ENCODE measurements at places on chromosomes 11 and 22. TPM values are rescaled to one million over a fixed set of nuclear protein-coding genes. Genes with fewer than 3 reads are reported as not detected.

The WNT11 gene
- 1.9 TPM for total RNA-seq

- H3K27me3 ChIP-seq = no peaks in the 10 kb centered on the region
- H3K4me3 ChIP-seq = peak overlapping the region; percentile 97
- H3K4me1 ChIP-seq = peaks cover 47% of the 10 kb centered on the region
- peaks cover 10% of the 10 kb centered on the region for H3K36me3 ChIP-seq
- DNase-seq = no peak
- H3K27ac ChIP-seq = peak overlapping the region; percentile 99
These were observed 670 bp downstream of the MYEOV start for GRCh38 chr11:69294571-69295078.

DNA sequence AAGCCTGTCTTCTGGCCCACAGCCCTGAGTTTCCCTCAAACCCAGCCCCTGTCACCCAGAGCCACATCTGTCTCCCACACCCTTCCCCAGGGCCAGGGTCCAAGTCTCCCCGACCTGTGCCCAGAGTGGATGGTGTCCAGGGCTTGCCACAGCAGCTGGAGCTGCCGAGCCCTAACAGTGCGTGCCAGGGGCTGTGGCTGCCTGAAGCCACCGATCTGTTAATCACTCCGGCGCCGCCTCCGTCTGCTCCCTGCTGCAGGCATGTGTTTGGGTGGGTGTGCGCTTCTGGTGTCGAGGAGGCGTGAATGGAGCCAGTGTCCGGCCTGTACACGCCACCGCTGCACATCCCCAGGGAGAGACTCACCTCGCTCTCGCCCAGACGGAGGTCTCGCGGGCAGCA is 26.1 kb downstream of the SHISAL1 start:
- H3K27me3 ChIP-seq = peaks cover 12% of the 10 kb centered on the region
- H3K4me1 ChIP-seq = peaks cover 2% of the 10 kb centered on the region
- no peaks in the 10 kb centered on the region for H3K36me3 ChIP-seq
- DNase-seq = no peak

- H3K27me3 ChIP-seq = no peaks in the 10 kb centered on the region
- no peaks in the 10 kb centered on the region for H3K36me3 ChIP-seq
- no peaks in the 10 kb centered on the region for H3K4me1 ChIP-seq
- no peak overlapping the region for H3K27ac ChIP-seq
These were observed 43.0 kb downstream of the BTG4 start for GRCh38 chr11:111469200-111469599.

GRCh38 chr22:42439821-42440674 is 7.8 kb upstream of the NFAM1 start:
- H3K4me3 ChIP-seq = no peak overlapping the region
- H3K36me3 ChIP-seq = no peaks in the 10 kb centered on the region
- DNase-seq = no peak
- no peak overlapping the region for H3K27ac ChIP-seq
- peaks cover 11% of the 10 kb centered on the region for H3K4me1 ChIP-seq

The TUBGCP6 gene
- total RNA-seq = 38.6 TPM

The PHF21B gene
- not detected for total RNA-seq

DNA sequence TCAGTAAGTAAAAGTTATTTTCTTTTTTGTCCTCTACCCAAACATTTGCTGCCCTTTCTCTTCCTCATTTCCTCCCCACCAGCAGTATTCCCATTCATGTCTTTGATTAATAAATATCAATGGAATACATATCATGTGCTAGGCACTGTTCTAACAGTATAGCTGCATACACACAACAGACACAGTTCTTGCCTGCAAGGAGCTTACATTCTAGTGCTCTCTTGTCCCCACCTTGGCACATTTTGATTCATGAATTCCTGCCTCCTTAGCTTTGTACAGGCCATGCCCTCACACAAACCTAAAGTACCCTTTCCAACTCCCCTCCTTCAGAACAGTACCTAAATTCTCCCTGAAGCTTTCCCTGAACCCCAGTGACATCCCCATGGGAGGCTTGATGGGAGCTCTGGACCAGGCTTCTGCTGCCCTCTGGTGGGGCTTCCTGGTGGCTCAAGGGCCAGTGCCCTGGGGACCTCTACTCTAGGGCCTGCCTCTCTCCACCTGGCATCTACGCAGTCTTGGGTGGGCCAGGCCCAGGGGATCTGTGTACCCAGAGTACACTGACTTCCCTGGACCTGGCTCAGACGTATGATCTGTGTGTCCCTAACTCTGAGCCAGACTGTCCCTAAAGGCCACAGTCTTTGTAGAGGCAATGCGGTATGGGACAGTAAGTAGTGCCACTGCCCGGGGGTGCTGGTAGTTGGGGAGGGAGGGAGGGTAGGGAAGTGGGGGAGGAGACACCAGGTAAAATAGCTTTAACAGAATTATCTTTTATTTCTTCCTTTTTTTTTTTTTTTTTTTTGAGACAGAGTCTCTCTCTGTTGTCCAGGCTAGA is 14.1 kb downstream of the RPS13 start:
- no peaks in the 10 kb centered on the region for H3K36me3 ChIP-seq
- H3K4me1 ChIP-seq = no peaks in the 10 kb centered on the region
- H3K27ac ChIP-seq = no peak overlapping the region
- DNase-seq = peak; percentile 42
- H3K4me3 ChIP-seq = no peak overlapping the region

GRCh38 chr11:91041626-91042025 is 818.8 kb upstream of the CHORDC1 start:
- no peaks in the 10 kb centered on the region for H3K4me1 ChIP-seq
- no peak overlapping the region for H3K27ac ChIP-seq
- DNase-seq = no peak
- no peak overlapping the region for H3K4me3 ChIP-seq
- no peaks in the 10 kb centered on the region for H3K36me3 ChIP-seq

- no peaks in the 10 kb centered on the region for H3K4me1 ChIP-seq
- H3K27me3 ChIP-seq = no peaks in the 10 kb centered on the region
- no peak overlapping the region for H3K27ac ChIP-seq
- no peak for DNase-seq
These were observed 176.5 kb upstream of the UBASH3B start for GRCh38 chr11:122478986-122479385.

The SHANK2 gene
- 16.9 TPM for total RNA-seq

The FAM180B gene
- not detected for total RNA-seq

DNA sequence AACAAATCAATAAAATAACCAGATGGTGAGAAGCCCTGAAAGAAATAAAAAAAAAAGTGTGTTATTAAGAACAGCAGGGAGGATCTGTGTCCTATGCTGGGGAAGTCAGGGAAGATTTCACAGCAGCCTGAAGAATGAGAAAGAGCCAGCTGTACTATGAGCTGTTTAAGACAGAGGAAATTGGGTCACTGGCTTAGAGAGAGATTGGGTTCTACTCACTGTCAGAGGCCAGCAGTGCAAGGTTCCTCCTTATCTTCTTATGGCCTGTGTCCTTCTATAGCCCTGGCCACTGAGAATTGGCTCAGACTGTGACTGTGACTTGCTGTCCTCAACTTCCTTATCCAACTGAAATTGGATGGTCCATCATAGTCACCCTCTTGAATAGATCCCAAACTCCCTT is 54.8 kb upstream of the FDX1 start:
- H3K4me3 ChIP-seq = no peak overlapping the region
- DNase-seq = no peak
- no peaks in the 10 kb centered on the region for H3K27me3 ChIP-seq
- H3K36me3 ChIP-seq = no peaks in the 10 kb centered on the region

DNA sequence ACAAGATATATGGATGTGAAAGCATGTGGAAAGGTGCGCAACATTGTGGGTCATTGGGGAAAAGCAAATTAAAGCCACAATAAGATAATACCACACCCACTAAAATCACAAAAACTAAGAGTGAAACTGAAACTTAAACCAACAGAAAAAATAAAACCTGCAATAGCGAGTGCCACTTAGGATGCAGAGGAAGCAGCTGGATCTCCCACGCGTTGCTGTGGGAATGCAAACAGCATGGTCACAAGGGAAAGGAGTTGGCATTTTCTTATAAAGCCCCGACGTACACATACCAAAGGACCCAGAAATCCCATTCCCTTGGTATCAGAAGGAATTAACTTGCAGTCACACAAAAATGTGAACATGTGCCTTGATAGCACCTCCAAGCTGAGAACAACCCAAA is 712.0 kb downstream of the TBC1D22A start:
- H3K36me3 ChIP-seq = no peaks in the 10 kb centered on the region
- H3K27ac ChIP-seq = no peak overlapping the region
- no peak overlapping the region for H3K4me3 ChIP-seq
- H3K4me1 ChIP-seq = no peaks in the 10 kb centered on the region

DNA sequence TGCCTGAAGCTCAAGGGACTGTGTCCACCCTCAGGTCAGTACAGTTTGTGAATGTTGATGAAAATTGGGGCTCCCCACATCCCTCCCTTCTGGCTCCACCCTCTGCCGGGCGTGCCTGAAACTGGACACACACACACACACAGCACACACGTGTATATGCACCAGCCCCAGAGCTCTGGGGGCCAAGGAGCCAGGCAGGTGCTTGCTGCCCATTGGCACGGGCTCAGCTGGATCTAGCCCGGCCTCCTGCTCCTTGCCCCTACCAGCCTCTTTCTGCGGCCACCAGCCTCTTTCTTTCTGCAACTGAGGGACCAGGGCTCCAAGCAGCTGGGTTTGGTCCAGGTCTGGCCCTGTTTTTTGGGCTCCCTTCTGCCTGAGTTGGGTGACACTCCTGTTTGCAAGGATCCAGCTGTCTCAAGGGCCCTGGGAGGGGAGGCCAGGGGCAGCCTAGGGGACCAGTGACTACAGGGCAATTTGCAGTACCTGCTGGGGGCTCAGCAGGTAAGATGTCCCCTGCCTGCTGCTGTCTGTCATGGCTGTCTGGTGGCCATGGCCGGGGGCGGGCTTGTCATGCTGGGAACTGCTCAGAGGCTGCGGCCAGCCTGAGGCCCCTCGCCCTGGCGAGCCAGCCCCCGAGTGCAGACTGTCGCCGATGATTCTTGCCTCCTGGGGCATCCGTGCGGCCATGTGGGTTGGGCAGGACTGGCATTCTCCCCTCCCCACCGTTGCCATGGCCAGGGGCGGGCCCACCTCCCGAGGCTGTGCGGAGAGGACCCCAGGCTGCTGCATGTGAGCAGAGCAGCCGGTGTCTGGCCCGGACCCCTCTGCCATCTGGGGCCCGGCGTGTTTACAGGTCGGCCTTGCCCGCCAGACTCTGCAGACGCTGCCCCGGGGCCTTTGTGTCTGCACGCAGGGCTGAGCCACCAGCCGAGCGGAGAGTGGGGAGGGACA is 51.5 kb upstream of the PPARA start:
- no peaks in the 10 kb centered on the region for H3K4me1 ChIP-seq
- no peak overlapping the region for H3K4me3 ChIP-seq
- DNase-seq = no peak
- no peaks in the 10 kb centered on the region for H3K27me3 ChIP-seq

The SMTNL1 gene
- total RNA-seq = not detected

The PAMR1 gene
- total RNA-seq = not detected

DNA sequence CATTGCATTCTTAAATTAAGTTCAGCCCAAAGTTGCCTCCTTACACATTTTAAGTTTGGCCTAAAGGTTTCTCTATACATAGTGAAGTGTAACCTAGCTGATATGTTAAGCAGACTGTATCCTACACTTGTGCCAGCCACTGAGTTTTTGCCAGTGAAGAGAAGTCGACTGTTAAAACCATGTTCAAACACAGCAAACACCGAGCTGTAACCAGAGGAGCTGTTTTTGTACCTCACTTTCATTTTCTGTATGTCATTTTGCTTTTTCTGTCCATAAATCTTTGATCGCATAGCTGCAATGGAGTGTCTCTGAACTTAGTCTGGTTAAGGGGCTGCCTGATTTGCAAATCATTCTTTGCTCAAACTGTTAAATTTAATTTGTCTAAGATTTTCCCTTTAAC is 403.7 kb downstream of the LUZP2 start:
- H3K4me3 ChIP-seq = no peak overlapping the region
- no peaks in the 10 kb centered on the region for H3K27me3 ChIP-seq
- no peak overlapping the region for H3K27ac ChIP-seq
- no peaks in the 10 kb centered on the region for H3K36me3 ChIP-seq

The MAP6 gene
- total RNA-seq = not detected

DNA sequence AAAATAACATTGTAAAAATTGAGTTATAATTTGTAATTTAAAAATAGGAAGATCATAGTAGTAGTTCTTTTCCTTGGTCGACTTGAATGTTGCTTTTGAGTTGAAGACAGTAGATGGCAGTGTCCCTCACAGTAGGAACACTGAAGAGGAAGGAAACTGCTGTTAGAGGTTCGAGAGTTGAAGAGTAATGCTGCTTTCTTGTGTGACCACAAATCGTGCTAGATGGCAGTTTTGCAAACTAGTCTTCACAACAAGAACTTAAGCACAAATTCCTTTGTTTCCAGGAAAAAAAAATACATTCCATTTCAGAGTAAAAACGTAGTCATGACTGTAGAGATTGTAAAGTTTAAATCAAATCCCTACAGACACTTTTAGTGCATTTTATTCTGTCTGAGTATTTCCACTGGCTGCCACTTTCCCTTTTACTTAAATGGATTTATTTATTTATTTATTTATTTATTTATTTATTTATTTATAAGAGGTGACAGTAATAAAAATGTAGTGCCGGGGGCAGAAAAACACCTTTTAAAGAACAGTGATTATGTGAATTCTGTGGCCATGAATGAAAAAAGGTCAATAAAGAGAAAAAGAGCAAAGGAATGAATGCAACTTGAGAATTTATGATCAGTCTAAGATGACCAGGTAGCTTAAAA is 54.6 kb downstream of the SPECC1L start:
- no peaks in the 10 kb centered on the region for H3K4me1 ChIP-seq
- H3K27me3 ChIP-seq = no peaks in the 10 kb centered on the region
- DNase-seq = no peak
- no peak overlapping the region for H3K4me3 ChIP-seq

DNA sequence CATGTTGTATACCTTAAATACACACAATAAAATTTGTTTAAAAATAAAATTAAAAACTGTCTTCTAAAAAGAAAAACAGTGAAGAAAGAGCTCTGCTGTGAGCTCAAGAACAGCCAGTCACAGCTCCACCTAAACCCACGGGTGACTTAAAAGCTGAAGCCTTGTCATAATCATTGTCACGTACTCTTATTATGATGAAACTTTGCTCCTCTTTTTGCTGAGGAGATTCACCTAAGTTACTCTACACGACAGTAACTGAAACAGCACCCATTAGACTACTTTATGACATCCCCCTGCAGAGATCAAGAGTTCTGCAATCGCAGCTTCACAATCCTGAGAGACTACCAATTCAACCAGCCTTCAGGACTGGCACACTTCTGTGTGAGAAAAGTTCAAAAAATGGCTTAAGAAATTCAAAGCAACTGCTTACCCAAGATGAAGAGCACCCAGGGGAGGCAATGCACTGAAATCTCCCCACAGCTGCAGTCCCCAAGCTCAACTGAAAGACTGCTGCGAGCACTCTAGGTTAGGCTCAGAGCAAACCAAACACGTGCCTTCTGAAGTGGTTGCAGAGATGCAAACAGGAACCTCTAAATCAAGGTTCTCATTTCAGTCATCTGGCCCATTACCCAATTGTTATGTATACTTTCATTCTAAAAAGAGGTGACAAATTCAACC is at the start of gene JAML:
Gene JAML, minus strand, starts transcription at position 501 of the 678 bp plus-strand sequence. CDS start 10,145 bp downstream, outside the sequence.
- no peak within 1 kb of the TSS for H3K4me3 ChIP-seq
- H3K27ac ChIP-seq = no peak within 1 kb of the TSS
- H3K27me3 ChIP-seq = no peaks in the 10 kb centered on the region
- no peaks in the 10 kb centered on the region for H3K36me3 ChIP-seq

GRCh38 chr11:5226732-5227310 is at the start of gene HBB:
HBB (minus strand) TSS chr11:5227071; CDS start chr11:5227021, 50 bp downstream.
- DNase-seq = no peak
- H3K4me1 ChIP-seq = no peaks in the 10 kb centered on the region
- H3K4me3 ChIP-seq = no peak within 1 kb of the TSS
- H3K27me3 ChIP-seq = no peaks in the 10 kb centered on the region
- no peak within 1 kb of the TSS for H3K27ac ChIP-seq

- no peaks in the 10 kb centered on the region for H3K4me1 ChIP-seq
- no peaks in the 10 kb centered on the region for H3K36me3 ChIP-seq
- DNase-seq = no peak
- H3K27me3 ChIP-seq = no peaks in the 10 kb centered on the region
- no peak overlapping the region for H3K4me3 ChIP-seq
These were observed 41.2 kb upstream of the KLHL35 start for GRCh38 chr11:75474240-75474639.

The PDGFD gene
- 0.34 TPM for total RNA-seq

The TRIM49D2 gene
- total RNA-seq = not detected
